NCI-H1694 (cell line): ENCODE measurements at places on chromosomes 5 and 9.

DNA sequence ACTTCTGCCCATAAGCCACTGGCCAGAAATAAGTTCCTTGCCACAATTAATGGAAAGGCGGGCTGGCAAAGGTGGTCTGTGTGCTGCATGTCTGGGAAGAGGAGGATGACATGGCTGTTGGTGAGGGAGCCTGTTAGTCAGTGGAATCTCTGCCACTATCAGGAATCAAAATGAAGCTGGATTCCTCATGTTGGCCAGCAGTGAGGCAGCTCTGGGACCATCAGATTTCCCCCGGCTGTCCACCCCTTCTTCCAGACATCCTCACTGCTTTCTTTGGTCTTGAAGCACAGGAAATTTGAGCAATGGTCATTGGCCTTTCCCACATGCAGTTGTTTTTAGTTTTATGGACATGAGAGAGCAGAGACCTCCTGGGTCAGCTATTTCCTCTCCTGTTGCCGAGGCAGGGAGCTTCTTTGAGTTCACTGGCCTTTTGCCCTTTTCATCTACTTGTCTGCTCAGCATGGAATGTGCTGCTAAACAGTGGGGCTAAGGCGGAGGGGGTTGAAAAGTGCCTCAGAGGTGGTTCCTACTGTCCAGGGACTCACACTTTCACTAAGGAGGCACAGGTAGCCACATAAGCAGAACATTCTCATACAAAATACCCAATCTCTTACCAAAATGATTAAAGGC is 34.8 kb upstream of the NEURL1B start:
- DNase-seq, result no peak

DNA sequence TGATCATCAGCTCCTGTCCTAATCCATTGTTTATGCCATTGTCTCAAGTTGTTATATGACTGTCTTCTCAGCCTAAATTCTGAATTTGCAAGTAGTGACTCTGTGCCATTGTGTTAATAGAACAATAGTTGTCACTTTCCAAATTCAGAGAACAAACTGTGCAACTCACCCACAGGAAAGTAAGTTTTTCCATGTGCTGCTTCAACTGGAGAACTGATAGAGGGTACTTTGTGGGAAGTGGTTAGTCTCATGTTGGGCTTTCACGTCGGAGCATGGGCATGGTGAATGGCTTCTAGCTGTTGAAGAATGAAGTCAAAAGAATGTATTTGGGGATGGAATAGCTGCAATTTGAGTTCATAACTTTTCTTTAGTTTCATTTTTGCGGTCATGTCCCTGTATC is 146.0 kb downstream of the CD180 start:
- no peak for DNase-seq

DNA sequence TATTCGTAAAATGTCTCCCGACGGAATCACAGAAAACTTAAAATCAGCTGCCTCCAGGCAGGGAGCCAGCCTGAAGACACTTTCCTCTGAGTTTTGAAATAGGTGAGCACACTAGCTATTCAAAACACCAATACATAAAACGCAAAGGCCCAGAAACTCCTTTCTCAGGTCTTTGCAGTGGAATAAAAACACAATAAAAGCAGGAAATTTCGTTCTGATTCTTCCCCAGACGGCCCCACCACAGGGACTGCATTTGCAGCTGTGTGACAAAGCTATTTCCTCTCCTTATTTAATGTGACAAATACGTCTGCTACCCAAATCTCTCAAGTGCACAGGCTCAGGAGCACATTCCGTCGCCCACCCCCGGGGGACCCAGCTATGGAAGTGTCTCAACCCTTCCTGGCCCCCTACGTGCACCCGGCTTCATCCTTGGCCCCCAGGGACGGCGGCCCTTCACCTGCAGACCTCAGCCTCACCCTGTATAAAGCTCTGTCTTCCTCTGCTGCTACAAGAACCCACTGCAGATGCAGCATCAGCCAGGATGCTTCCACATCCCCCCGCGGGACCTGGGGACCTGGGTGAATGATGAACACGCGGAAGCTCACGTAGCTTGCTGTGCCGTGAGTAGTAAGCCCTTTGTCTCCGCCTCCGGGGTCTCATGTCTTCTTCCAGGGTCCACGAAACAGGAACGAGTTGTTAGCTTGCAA is 24.9 kb downstream of the AHRR start:
- no peak for DNase-seq

DNA sequence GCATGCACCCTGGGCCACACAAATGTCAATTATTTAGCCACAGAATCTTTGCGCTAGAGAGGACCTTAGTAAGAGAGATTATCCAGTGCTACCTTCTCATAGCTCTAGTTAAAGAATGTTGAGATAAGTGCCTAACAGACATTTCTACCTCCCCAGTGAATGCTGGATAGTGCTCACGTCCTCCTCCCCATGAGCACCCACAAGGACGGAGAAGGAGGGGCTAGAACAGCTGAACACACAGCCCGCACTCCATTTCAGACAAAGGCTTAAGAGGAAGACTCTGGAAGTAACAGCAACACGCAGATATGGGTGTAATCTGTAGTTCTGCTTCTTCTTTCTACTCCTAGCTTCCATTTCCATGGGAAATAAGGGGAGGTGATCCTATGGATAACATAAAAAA is 120.5 kb downstream of the FEM1C start:
- no peak for DNase-seq

GRCh38 chr5:128532127-128532526 is 5.9 kb downstream of the FBN2 start:
- no peak for DNase-seq

- no peak for DNase-seq
Measured at GRCh38 chr9:2874001-2874750, 30.3 kb upstream of the PUM3 start.

DNA sequence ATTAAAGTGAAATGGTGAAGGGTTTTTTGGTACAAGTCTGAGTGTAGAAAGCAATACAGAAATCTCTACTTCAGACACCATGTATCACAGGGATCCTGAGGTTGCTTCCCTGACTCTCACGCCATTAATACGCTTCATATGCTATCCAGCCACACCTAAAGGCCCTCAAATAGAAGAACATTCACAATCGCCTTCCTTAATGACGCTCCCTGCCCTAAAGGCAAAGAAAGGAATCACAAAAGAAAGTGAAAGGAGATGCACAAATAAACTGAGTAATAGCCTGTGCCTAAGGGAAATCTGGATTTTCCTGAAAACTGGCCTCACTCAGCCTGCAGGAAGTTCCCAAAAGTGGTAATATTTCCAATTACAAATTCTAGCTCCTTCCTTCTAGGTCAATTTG is 1002.7 kb upstream of the DMAC1 start:
- DNase-seq, result no peak
